Aorta (tissue), 5 donors: ENCODE measurements at places on chromosomes 1 and 21. TPM values are rescaled to one million over a fixed set of nuclear protein-coding genes. Genes with fewer than 3 reads are reported as not detected.

DNA sequence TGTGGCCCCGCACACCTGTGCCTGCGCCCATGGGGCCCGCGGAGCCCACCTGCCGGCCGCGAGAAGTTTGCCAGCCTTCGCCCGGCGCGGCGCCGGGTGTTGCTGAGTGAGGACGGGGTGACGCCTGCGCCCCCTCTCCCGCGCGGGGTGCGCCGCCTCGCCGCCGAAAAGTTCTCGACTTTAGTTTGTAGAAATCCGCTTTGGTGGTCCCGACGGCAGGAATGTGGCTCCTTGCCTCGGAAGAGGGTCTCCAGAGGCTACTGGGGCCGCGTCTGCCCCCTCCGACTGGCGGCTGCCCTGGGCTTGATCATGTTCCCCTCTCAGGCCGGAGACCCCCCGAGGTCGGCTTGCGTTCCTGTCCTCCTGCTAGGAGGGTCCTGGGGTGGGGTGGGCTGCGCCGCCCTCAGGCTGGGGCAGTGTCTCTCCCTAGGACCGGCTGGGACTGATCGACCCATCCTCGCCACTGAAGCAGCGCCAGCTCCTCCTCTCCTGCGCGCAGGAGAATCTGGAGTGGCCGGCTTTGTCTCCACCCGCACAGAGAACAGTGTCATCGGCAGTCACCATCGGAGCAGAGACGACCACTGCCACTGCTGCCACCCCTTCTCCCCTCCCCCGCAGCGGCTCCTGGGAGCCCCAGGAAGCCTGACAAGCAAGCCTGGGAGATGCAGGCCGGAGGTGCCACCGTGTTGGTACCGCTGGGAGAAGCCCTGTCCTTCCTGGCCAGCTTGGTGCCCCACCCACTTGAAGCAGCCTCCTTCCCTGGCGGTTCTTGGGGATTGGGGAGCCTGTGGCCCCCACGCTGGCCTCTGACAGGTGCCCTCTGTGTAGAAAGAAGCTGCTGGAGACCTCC, 553 bp upstream of the SLC30A2 start:
- DNase-seq, result peak; percentile 72

- DNase-seq, result no peak
These were observed 22.0 kb downstream of the INAVA start for GRCh38 chr1:200916681-200917080.

DNA sequence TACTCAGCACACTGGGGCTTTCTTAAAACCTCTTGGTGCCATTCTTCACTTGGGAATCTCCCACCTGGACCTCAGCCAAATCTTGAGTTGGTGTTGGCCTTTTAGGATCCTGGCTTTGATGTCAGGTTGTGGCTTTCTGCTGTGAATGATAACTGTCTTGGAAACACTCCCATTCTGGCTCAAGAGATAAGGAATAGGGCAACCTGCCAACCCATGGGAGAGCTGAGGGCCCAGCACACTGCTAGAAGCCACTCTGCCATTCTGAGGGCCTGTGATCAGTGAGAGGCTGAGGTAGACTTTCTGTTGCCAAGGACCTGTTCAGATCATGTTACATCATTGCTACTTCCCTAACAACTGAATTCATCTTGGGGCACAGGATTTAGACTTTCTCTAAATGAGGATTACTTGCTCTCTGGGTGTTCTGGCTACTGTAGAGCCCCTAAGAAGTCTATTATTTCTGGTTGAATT, 45.8 kb downstream of the TTC39A start:
- DNase-seq, result no peak

DNA sequence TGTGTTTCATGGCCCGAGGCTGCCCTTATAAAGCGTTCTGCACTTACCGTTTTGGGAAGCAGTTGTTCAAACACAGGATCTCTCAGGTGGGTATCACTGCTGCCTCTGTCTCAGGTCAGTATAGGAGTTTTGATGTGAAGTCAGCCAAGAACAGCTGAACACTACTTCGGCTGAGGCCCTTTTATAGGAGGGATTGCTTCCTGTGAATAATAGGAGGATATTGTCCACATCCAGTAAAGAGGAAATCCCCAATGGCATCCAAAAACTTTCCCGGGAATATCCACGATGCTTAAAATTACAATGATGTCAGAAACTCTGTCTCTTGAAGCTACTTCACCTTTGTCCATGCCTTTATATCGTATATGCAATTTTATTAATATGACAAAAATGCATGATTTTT, at the start of gene SELE:
Gene SELE, minus strand, starts transcription at position 156 of the 400 bp plus-strand sequence. CDS start 467 bp downstream, outside the sequence.
- no peak for DNase-seq

The DPT gene
- total RNA-seq, result 32.5 TPM

The MSH4 gene
- 0.68 TPM for total RNA-seq

The EXTL1 gene
- 0.29 TPM for total RNA-seq

The ANKRD35 gene
- total RNA-seq, result 3.8 TPM

The FAM72D gene
- total RNA-seq, result 0.29 TPM

DNA sequence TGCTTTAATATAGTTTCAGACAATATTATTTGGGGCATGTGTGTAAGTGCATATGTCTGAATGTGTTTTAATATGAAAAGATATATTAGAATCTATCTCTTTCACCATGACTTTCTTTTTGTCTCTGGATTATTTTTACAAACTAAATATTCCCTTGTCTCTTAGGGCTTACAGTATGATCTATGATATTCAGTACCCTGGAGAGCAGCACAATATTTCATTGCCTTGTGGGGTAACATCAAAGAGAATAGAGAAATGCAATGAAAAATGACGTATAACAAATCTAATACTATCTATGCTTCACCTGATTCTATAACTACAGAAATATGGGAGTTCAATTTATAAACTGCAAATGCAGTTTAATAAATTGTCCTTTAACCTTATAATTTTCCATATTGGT, 2084.5 kb downstream of the MRPL39 start:
- DNase-seq, result no peak

The FCGR1A gene
- 15.9 TPM for total RNA-seq

- peak; percentile 15 for DNase-seq
These were observed 3.9 kb upstream of the AJAP1 start for GRCh38 chr1:4650481-4650880.

- peak; percentile 23 for DNase-seq
These were observed 169.9 kb upstream of the CSF3R start for GRCh38 chr1:36652586-36652985.

The KCNT2 gene
- 13.8 TPM for total RNA-seq

DNA sequence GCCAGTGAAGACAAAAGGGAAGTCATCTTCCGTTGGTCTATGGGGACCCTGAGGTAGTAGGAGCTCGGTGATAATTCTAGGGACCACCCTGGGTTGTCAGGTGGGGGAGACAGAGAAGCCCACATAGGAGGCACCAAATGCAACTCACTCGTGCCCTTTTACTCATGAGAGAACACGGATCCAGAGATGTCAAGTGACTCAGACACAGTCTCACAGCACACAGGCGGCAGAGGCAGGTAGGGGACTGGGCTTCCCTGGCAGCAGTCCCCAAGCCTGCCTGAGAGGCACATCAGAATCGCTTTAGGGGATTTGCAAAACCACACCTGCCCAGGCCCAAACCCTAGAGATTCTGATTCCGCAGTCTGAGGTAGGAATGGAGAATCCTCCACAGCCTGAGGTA, 31.3 kb upstream of the RUNX3 start:
- peak; percentile 24 for DNase-seq

DNA sequence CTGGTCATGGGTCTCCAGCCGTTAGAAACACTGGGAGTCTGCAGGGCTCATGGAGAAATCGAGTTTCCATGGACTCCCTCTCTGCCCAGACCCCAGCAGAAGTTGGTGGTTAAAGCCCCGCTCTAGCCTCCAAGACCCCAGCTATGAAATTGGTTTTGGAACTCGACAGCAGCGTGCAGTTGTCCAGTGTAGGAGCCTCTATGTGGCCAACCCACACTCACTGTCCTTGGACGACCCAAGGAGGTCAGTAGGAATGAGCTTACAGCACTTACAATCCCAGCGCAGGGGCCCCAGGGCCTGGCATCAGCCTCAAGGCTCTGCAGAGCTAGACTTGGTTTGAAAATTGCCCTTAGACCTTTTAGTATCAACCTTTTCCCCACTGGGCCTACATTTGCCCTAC, 3.2 kb upstream of the PRDM16 start:
- DNase-seq, result no peak

GRCh38 chr1:223074445-223075300, 68.4 kb downstream of the TLR5 start:
- DNase-seq, result no peak

The CYP4Z1 gene
- total RNA-seq, result 2.2 TPM

DNA sequence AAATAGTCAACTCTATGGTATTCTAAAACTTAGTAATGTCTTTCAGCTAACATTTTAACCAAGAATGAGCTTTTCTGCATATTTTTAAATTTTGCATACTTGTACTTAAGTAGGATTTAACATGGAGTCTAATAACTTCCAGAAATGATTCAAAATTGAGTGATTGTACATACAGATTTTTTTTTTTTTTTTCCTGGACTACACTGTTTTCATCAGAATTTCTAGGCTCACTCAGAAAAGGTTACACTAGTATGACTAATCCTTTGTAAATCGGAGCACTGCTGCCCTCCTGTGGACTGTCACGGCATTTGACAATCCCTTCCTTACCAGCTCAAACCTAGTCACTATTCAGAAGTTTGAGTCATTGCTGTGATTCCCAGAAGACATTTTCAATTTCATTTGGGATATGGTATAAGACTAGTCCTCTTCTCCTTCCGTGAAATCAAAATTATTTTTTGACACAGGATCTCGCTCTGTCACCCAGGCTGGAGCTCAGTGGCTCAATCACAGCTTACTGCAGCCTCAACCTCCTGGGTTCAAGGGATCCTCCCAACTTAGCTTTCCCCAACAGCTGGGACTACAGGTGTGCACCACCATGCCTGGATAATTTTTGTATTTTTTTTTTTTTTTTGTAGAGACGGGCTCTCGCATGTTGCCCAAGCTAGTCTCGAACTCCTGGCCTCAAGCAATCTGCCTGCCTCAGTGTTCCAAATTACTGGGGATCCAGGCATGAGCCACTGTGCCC, 45.5 kb downstream of the CD46 start:
- DNase-seq, result peak; percentile 96

- no peak for DNase-seq
These were observed 224.4 kb downstream of the VAV3 start for GRCh38 chr1:107740579-107740978.

DNA sequence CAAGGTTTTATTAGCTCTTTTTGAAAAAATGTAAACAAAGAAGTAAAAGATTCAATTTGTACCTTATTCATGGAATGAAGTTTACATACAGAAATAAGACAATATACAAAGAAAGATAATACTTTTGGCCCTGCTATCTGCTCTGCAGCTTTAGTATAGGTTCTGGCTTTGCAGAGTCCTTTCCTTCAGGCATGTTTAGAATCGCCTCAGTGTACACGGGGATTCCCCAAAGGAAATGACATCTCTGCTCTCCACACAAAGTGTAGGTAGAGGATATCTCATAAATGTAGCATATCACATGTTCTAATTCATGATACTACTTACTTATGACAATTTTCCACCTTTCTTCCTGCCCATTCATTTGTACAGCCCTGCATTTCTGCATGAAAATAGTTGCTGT, 222.6 kb upstream of the DPYD start:
- no peak for DNase-seq

DNA sequence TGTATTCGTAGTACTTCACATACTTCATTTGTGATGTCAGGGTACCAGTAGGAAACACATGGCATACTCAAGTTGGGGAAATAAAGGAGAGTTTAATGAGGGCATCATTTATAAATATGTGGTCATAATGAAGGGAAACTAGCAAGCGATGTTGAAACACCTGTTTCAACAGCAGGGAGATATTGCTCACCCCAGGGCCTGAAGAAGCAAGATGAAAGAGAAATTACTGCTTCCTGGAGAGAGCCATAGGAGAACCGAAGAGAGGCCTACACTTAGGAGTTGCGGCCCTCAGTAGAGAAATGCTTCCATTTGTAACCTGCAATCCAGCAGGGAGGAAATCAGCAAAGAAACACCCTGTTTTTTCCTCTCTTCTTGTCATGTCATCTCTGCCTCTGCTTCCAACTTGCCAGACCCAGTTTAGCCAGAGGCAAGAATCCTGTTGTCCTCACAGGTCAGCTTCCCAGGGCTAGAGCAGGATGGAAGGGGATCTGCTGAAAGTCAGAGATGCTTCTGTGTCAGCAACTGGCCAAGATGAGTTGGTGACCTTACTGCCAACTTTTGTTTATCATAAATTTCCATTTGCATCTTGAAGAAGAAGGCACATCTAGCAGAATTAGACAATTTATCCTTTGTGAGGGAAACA, 67.6 kb upstream of the TSPAN2 start:
- DNase-seq, result no peak
